GM03348 (cell line): ENCODE measurements at places on chromosomes 3 and 15.

GRCh38 chr3:186790261-186790981, 7.0 kb downstream of the EIF4A2 start:
- DNase-seq, result peak; percentile 10

- no peak for DNase-seq
These were observed 10.2 kb downstream of the RAF1 start for GRCh38 chr3:12653747-12654146.

DNA sequence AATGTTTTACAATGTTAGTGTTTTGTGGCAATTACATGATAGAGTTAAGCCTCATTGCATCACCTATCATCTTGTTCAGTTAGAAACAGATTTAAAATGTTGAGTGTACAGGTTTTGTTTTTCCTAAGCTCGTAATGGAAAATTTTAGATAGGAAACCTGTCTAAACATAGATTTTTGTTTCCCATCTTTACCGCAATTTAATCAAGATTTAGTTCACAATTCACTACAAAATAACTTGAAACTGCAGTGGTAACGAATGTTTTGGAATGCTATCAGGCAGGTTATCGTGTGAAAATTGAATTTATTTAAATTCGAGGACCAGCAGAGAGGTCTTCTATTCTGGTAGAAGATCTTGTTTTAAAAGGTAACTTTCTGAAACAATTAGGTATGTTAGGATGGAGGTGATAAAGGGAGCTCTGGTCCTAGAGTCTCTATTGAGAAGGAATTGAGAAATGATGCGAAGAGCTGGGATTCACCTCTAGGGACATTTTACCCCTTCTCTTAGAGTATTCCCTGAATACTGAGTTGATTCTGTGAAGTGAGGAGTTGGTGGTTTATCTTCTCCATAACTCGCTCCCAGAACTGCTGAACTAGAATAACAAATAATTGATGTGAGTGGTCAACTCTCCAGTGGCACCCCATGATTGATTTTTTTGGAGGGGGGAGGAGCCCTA, 1.4 kb downstream of the DOCK3 start:
- DNase-seq, result no peak

- no peak for DNase-seq
These were observed 589.3 kb downstream of the RBMS3 start for GRCh38 chr3:29870136-29870535.

GRCh38 chr3:172972067-172972466, 169.0 kb downstream of the SPATA16 start:
- DNase-seq, result no peak

- no peak for DNase-seq
These were observed 29.6 kb downstream of the LMLN start for GRCh38 chr3:197989651-197990050.

- no peak for DNase-seq
These were observed 38.4 kb downstream of the PAQR5 start for GRCh38 chr15:69337138-69337537.

- DNase-seq, result no peak
These were observed 358.6 kb upstream of the KCNH8 start for GRCh38 chr3:18789734-18790133.

DNA sequence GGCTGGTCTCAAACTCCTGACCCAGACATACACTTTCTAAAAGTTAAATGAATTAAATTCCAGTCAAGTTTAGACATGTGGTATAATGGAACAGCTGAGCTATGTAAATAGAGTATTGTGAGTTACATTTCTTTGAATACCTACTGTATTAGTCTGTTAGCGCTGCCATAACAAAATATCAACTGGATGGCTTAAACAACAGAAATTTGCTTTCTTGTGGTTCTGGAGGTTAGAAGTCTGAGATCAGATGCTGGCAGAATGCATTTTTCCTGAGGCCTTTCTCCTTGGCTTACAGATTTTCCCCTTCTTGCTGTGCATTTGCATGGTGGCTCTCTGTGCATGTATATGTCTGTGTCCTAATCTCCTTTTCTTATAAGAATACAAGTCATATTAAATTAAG, 101.5 kb upstream of the TGFBR2 start:
- DNase-seq, result no peak

- DNase-seq, result no peak
These were observed 28.7 kb upstream of the RPS17 start for GRCh38 chr15:82568986-82569385.

GRCh38 chr15:62957130-62957529, 85.4 kb upstream of the TPM1 start:
- DNase-seq, result no peak

DNA sequence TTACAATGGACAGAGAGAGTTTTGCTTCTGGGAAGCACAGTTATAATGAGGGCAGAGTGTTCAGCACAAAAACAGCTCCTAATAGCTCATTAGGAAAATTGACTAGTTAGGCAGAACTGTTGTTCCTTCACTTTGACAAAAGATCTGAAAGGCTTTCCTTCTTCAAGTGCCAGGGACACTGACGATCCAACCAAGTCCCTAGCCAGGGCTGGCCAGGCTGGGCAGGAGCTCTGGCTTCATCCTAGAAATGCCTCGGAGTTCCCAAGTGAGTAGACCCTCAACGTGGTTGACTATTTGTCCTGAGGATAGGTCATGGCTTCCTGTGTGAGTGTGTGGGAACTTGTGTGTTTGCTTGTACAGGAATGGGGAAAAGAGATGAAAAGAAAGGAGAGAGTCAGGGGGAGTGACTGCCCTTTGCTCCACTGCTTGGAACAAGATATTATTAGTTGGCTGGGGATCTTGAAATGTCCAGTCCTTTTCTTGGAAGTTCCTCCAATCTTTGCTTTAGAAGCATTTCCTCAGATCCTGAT, 617.9 kb downstream of the NTRK3 start:
- DNase-seq, result no peak

DNA sequence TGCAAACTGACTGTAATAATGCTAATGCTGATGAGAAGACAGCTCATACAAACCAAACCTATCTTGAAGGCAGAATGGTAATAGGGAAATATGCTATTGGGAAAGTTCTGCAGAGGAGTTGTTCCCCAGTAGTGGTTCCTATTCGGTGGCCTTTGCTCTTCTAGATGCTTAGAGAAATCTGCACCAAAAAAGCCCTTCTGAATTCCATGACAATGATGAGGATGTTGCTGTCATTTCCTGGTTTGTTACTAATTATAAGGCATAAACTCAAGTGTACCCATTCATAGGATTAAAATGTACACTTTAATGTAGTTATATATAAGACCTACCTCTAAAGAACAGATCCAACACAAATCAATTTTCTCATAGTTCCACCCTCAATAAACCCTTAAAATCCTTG, 30.1 kb downstream of the TOMM70 start:
- peak; percentile 8 for DNase-seq

- peak; percentile 31 for DNase-seq
These were observed at the start of gene CHRNB4 for GRCh38 chr15:78641102-78641748. TSS of gene CHRNB4 (minus strand) at chr15:78641210. CDS start at chr15:78641133, 77 bp downstream.

DNA sequence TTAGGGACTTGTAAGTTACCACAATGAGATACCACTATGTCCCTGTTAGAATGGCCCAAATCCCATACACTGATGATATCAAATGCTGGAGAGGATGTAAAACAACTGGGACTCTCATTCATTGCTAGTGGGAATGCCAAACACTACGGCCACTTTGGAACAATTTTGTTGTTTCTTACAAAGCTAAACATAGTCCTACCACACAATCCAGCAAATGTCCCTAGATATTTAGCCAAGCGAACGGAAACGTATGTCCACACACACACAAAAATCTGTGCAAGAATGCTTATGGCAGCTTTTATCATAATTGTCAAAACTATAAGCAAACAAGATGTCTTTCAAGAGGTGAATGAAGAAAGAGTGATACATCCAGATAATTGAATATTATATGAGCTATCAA, 271.2 kb downstream of the CD47 start:
- no peak for DNase-seq

DNA sequence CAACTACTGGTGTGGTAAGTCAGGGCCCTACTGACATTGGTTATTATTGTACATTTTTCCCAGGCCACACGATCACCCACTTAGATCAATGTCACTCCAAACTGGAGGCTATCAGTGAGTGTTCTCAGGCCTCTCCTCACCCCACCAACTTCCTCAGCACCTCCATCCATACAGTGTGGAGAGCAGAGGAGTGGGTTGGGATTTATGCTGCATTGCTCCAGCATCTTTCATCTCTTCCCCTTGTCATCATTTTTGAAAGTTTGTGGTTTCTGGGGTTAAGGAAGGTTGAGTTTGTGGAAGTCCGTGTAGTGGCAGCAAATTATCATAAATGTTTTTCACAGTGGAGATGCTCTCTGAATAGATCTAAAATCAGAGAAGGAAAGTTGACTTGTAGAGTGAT, 60.2 kb downstream of the TLNRD1 start:
- DNase-seq, result no peak

DNA sequence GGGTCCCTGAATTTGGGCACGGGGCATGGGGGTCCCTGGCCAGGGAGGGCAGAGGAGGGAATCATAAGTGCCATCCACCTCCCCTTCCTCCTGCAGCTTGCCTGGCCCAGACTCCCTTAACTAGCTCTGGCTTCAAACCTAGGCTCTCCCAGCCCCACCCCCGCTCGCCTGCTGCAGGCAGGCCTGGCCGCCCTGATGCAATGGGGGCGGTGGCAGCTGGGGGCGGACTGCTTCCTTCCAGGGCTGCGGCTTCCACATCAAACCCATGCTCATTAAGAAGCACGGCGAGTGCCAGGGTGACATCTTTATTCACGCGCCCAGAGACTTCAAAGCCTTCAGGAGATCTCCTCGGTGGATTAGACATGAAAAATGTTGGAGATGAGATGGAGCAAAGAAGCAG, 123.1 kb downstream of the TPRA1 start:
- no peak for DNase-seq

GRCh38 chr3:59502806-59503205, 453.0 kb upstream of the CFAP20DC start:
- peak; percentile 79 for DNase-seq

- DNase-seq, result no peak
These were observed 53.0 kb downstream of the ATP2C1 start for GRCh38 chr3:130946882-130947281.

GRCh38 chr15:83364501-83364900, 80.0 kb upstream of the BNC1 start:
- DNase-seq, result no peak

GRCh38 chr3:68135067-68135466, 480.7 kb upstream of the SUCLG2 start:
- DNase-seq, result no peak

DNA sequence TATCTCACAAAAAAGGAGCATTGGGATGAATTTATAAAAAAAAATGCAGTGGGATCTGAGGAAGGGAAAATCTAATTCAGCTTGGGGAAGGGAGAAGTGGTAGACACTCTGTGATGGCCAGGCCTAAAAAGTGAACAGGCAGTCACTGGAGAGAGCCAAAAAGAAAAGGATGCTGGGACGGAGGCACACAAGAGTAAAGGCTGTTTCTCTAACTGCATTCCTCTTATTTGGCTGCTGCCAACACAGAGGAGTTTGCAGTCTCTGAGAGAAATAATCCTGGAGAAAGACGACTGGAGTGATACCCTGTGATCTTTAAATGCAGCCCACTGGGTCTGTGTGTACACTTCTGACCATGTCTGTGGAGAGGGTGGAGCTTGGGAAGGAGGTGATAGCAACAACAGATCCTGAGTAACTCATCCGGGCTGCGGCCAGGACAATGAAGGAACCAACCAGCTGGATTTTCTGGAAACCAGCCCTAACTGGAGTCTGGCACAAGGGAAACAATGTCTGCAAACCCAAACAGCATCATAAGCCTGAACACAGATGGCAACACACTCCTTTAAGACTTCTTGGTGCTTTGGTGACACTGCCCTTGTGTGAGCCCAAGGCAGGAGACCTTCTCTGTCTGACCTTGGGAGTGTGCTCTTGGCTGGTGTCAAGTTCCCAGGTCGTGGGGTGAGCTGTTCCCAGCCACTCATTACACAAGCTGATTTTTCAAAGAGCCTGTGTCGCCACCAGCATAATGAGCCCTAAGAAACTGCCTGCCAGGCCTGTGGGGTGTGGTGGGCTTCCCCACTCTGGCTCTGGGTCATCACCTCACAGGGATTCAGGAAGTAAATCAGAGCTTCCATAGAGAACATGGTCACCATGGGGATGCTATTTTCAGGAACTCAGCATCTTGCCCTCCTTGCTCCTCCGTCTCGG, 8.0 kb downstream of the FYCO1 start:
- DNase-seq, result peak; percentile 58

DNA sequence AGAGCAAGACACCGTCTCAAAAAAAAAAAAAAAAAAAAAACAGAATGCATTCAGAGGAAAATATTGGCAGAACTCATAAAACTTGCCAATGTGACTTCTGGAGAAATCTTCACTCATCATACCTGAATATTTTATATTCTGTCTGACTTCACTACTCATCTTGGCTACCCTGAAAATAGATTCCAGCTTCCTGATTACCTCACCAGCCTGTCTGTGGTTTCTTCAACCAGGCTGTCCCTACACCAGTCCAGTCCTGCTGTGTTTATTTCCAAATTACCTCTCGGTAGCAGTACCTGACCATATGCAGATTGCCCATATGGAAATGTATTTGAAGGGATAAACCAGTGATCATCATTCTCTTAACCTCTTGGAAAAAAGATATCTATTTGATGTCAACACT, 9.3 kb upstream of the P3H2 start:
- no peak for DNase-seq
